T-cell (primary cell): ENCODE measurements at places on chromosomes 1 and 21.

DNA sequence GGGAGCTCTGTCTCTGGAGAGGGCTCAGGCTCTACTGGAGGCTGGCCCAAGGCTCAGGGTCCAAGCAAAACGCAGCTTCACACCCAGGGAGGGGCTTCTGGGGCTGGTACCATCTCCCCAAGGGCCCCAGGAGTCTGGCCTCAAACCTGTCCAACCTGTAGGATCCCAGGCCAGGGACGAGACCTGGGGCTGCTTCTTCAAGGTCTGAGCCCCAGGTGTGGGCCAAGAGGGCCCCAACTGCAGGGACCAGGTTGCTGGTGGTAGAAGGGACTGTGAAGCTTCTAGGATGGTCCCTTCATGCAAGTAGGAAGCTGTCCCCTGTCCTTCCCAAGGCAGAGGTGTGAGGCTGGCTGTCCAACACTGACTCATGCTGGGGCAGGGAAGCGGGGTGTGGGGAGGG lies 7.8 kb upstream of the MMEL1 start:
- no peaks in the 10 kb centered on the region for H3K27me3 ChIP-seq
- no peak for DNase-seq
- peaks cover 25% of the 10 kb centered on the region for H3K4me1 ChIP-seq
- no peaks in the 10 kb centered on the region for H3K36me3 ChIP-seq
- no peak overlapping the region for H3K4me3 ChIP-seq

DNA sequence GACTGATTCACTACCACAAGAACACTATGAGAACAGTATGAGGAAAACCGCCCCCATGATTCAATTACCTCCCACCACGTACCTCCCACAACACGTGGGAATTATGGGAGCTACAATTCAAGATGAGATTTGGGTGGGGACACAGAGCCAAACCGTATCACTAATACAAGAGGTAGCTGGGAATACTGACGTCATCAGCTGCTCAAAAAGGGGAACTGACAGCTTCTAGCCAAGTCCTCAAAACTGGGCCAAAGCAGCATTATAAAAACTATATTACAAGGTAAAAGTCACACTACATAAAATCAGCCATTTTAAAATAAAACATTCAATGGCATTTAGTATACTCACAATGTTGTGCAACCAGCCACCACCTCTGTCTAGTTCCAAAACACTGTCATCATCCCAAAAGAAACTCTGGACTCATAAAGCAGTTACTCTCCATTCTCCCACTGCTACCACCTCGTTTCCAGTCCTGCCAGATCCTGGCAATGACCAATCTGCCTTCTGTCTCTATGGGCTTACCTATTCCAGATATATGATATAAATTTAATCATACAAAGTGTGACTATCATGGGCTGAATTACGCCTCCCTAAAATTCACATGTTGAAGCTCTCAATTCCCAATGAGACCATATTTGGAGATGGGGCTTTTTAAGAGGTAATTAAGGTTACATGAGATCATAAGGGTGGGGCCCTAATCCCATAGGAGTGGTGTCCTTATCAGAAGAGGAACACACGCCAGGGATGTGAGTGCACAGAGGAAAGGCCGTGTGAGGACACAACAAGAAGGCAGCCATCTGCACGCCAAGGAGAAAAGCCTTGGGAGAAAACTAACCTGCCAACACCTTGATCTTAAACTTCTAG lies 192.1 kb downstream of the SETD4 start:
- no peak overlapping the region for H3K27ac ChIP-seq
- H3K4me1 ChIP-seq, result no peaks in the 10 kb centered on the region
- no peaks in the 10 kb centered on the region for H3K36me3 ChIP-seq
- no peak overlapping the region for H3K4me3 ChIP-seq
- no peak for DNase-seq
- peaks cover 6% of the 10 kb centered on the region for H3K27me3 ChIP-seq

- no peaks in the 10 kb centered on the region for H3K36me3 ChIP-seq
- no peaks in the 10 kb centered on the region for H3K27me3 ChIP-seq
- H3K4me3 ChIP-seq, result no peak overlapping the region
- no peak for DNase-seq
- no peaks in the 10 kb centered on the region for H3K4me1 ChIP-seq
- no peak overlapping the region for H3K27ac ChIP-seq
These were observed 70.4 kb upstream of the UBE2U start for GRCh38 chr1:64133036-64133435.

GRCh38 chr1:110328274-110328673 lies 10.9 kb upstream of the RBM15 start:
- H3K27me3 ChIP-seq, result no peaks in the 10 kb centered on the region
- H3K4me3 ChIP-seq, result no peak overlapping the region
- H3K27ac ChIP-seq, result no peak overlapping the region
- no peak for DNase-seq
- H3K4me1 ChIP-seq, result no peaks in the 10 kb centered on the region
